Fibroblast of the conjunctiva (primary cell): ENCODE measurements at places on chromosomes 2 and 18.

GRCh38 chr18:7482342-7482741, 84.8 kb upstream of the PTPRM start:
- no peak for DNase-seq

DNA sequence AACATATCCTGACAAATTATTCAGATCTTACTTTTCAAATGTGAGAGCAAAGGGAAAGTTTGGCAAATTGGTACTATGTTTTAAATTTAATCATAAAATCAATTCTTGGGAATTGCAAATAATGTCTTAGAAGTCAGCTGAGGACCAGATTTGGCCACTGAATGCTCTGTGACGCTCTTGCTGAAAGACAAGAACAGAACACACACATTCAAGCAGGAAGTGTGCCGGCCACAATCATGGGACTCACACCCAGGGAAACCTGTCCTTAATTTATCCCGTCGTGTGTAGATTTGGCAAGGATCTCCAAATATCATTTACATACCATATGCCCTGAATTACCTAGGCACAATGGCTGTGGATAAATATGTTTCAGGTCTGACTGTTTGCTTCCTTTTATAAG, 253.1 kb downstream of the TCF4 start:
- no peak for DNase-seq

DNA sequence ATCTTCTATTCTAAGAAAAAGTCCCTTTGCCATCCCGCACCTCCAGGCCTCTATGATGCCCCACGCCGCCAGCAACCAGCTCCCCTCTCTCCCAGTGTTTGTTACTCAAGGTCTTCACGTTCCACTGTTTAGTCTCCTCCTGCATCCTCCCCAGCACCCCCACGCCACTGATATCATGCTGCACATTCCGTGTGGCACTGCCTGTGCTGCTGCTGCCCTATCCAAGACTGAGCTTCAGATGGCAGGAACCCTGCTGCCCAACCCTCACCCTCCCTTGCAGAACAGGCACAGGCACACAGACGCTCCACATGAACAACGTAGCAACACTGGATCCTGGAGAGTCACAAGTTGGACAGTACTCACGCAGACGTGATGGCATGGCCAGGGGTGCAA, 35.3 kb downstream of the MYO5B start:
- no peak for DNase-seq

DNA sequence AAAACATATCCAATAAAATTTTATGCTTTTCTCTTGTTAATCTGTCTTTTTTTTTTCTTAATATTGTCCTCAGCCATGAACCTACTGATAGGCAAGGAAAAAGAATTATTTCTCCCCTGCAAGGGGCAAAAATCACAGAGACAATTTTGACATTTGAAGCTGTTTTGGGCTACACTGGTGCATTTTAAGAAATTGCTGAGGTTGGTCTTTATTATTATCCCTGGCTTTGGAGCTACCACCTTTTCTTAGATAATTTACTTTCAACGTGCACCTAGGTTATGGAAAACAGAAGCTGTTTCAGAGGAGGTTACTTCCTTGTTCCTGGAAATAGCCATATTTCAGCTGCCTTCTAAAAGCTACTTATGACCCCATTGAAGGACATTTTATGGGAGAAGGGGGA, 195.5 kb upstream of the KYNU start:
- no peak for DNase-seq

DNA sequence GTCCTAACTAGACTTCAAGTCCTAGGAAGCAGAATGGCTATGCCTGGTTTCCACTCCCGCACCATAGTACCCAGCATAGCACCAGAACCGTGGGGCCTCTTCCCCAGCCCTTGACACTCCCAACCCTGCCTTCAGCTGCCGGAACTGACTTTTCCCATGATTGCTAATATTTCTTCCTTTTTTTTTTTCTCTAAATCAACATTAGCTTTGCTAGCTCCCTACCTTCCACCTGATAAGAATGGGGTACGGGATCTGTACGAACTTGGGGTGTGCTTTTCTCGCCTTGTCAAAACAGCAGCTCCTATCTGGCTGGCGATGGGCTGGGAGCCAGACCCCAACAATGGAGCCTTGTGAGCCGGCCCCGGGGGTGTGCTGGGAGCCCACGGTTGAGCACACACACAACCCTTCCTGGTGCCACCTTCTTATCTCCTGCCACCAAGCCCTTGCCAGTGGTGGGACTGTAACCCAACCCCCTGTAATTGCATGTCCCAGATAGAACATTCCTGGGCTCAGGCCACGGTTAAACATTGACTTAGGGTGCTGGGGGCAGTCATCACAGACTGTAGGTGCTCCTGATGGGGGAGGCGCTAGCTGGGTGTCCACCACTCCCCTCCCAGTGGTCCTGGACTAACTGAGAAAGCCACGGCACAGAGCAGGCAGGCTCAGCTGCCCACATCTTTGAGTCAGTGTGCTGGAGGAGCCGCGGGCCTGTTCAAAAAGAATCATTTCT, 213.0 kb upstream of the HAAO start:
- no peak for DNase-seq

- DNase-seq = peak; percentile 67
Measured at GRCh38 chr2:37414470-37414949, 70.1 kb downstream of the QPCT start.

DNA sequence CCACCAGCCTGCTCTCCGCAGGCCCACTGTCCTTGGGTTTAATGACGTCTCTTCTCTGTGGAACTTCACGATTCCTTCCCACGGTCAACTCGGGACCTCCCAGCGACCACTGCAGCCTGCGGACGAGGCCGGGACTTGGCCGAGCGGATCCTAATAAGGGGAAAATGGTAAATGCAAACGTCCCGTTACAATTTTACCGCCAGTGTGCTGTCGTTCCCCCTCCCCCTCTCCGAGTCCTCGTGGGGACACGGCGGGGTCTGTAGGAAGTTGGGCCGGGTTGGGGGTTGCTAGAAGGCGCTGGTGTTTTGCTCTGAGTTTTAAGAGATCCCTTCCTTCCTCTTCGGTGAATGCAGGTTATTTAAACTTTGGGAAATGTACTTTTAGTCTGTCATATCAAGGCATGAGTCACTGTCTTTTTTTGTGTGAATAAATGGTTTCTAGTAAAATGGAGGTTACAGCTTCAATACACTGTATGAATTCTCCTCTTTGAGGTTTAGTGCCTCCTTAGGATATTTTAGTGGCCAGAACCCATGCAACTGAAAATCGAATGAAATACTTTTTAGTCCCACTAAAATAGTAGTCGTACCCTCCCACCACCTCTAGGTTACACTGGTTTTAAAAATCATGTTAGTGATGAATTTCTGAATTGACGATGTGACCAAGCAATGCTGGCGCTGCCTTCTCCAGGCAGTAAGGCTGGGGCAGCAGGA, 2.3 kb downstream of the HOXD11 start:
- DNase-seq = no peak

DNA sequence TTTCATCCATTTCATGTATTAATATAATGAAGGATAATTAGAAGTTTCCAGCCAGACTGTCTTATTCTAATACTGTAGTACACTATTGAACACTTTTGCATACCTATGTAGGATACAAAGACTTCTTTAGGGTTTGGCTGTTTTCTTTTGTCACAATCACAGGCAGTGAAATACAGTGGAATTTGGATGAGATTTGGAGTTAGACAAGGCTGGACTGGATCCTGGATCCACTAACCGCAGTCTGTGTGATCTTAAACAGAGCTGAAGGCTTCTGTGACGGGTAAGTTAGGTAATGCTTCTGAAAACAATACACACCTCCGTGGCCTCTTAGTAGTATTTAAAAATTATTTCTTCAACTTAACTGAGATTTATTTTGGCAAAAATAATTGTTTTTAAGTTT, 1128.6 kb upstream of the CDH2 start:
- no peak for DNase-seq

DNA sequence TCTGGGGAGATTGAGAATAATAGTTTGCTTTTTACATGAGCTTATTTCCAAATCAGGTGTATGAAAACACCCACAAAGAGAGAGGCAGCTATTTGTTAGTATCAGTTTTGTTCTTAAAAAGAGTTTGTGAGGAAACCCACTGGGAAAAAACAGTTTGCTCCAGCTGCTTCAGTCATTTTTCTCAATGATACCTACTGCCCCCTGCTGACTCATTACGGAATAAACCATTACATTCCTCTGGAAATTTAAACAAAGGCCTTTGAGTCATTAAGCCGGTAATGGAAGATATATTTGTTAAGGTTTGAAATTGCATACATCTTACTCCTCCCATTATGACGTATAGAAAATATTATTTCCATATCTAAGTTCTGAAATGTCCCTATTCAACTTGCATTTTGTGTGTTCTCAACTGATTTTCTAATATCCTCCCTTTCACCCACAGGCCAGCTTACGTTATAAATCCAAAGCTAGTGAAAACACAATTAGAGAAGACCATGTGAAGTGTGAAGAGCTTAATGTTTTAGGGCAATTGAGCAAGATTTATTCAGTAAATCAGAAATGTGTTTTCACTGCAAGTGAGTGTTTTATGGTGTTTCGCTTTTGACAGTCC, 761.6 kb downstream of the DSC3 start:
- peak; percentile 8 for DNase-seq

- no peak for DNase-seq
Measured at GRCh38 chr2:170828533-170828916, 11.8 kb downstream of the GAD1 start.

DNA sequence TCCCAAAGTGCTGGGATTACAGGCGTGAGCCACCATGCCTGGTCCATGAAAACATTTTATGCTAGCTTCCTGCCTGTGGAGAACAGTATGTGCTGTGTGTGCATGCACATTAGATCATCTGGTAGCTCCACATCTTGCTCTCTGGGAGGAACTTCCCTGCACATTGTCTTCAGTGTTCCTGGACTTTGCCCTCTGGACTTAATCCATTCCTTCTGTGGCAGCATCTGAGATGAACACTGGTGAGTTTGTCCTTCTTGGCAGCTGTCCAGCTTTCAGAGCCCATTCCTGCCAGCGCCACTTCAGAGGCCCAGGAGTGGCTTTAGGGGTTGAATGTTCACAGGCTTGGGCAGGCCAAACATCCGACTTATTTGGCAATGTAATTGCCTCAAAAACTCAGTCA, 65.2 kb downstream of the POU3F3 start:
- no peak for DNase-seq

GRCh38 chr2:58055033-58055786, 8.6 kb downstream of the VRK2 start:
- no peak for DNase-seq

DNA sequence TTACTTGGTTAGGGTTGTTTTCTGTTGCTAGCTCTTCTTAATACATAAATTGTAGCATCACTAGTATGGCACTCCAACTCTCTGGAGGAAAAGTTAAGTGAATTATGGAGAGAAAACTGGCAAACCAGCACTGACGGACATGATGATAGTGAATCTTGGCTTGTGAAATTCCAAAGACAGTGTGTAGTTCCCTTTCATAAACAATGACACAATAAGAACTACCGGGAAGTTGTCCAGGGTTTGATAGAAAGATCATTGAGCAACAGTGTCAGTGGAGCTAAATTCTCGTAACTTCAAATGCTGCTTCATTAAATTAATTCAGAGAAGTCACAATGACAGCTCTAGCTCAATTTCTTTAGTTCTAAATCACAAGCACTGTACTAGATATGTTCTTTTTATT, 66.5 kb downstream of the RIT2 start:
- DNase-seq = peak; percentile 40
